ENCODE measurements at places on chromosomes 6 and 20. TPM values are rescaled to one million over a fixed set of nuclear protein-coding genes. Genes with fewer than 3 reads are reported as not detected.

GRCh38 chr6:33975661-33976436 is 170.0 kb downstream of the GRM4 start:
- no peak for DNase-seq

The PRPH2 gene
- total RNA-seq = not detected

The LY6G5B gene
- total RNA-seq = 4.3 TPM

The SAMD3 gene
- 7.1 TPM for total RNA-seq

DNA sequence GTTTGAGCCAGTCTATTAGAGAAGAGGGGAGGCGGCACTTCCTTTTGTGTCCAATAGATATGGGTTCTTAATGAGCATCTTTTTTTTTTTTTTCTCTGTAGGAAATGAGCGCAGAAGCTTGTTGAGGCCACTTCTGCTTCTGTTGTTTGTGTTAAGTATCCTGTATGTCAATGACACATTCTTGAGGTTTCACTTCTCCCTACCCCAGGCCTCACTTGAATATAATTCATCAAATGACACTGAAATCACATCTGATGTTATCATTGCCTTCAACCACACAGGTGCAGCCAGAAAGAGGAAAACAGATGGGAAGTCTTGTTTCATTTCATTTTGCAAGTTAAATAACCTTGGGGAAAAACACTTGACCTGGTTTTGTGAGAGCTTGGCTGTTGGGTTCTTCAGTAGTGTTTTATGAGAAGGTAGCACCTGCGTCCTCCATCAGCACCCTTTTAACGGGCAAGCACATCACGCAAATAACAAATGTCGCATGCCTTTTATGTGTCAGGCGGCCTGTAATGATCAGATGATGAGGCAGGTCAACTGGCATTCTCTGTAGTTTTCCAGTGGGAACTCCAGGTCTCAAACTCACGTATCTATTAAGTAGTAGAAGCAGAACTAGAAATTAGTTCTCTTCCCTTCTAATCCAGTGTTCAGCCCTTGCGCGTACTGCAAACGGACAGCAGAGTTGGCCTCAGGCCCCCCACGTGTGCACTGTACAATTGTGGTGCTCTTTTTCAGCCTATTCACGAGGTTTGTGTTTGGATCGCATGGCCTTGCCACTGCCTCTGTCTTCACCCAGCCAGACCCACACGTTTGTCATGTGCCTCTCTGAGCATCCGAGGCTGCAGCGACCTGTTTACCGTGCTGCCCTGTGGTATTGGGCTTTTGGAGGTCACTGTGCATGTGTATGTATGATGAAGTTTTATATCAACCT is 23.5 kb downstream of the PLEKHG1 start:
- DNase-seq = no peak

Data from foreskin keratinocyte (primary cell).